Hematopoietic multipotent progenitor cell treated with erythropoietin and hydrocortisone succinate and interleukin-3 and kit ligand, for 15 days (in vitro differentiated cells): ENCODE measurements at places on chromosomes 7 and 10.

- peak; percentile 66 for DNase-seq
Measured at GRCh38 chr7:150986099-150986512, 4.7 kb upstream of the NOS3 start.

DNA sequence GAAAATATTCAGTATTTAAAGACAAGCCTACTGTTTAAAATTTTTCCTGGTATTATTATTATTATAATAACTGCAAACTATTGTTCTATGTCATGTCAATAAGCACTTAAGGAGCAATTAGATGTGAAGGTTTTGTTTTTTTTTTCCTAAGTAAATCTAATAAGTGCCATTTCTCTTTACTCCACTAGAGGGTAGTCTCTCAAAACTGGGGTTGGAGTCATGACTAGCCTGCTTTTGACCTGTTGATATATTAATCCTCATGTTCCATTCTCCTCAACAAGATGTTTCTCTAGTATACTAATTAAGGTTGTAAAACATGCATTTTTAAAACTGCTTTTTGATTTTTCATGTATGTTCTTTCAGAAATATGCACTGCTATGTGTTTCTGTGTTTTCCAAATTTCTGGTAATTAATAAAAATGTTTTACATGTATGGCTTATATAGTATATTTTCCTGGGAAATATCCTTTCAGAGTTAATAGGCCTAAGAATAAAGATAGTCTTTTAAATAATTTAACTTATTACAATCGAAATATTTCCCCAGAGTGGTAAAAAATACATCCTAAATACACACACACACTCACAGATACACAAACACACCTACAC lies 1.0 kb upstream of the LRRN3 start:
- peak; percentile 26 for DNase-seq

DNA sequence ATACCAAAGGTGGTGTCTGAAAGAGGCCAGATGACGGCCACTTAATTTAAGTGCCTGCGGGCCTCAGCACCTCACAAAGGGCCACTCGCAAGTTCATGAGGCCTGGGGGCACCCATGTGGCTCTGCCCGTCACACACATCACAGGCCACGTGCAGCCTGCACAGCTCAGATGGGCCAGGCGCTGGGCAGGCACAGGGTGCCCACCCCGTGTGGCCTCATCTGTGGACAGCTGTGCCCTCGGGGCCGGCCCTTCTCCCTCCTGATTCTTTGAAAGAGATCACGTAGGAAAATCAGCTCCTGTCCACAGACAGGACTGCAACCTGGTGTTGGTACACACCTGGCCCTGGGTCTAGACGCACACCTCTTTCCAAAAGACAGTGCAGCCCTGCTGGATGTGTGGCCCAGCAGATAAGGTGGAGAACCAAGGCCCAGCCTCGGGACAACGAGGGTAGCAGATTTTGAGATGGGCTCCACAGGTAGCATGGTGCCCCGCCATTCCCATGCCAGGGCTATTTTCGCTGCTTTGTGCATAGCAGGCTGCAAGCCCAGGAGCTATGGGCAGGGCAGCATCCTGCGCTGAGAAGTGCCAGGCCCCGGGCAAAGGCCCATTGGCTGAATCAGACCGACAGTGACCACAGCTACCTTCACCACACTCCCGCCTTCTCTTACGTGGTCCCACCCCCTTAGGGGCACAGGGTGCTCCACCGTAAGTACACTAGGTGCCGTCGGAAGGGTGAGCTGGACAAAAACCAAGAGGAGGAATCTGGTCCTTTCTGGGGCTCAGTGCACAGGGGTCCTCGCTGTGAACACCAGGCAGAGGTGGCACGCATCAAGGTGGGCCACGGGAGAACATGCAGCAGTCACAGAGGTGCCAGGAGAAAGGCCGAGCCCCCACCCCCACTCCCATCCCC lies 124.5 kb downstream of the EBF3 start:
- DNase-seq: no peak

DNA sequence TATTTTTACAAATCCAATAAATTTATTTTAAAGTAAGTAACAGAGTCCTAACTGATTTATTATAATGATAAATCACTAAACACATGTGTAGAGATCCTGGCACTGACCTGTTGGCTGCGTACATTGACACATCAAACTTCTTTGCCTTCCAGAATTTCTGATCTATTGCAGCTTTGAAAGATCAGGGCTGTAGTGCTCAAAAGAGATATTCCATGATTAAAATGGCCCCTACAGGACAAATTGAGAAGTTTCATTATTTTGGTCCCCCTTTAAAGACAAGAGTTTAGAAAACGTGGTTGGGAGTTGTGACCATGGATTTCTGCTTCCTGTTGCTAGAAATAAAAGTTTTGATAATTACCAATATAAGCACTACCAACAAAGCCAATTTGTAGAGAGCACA lies 87.7 kb upstream of the PDK4 start:
- DNase-seq: no peak

DNA sequence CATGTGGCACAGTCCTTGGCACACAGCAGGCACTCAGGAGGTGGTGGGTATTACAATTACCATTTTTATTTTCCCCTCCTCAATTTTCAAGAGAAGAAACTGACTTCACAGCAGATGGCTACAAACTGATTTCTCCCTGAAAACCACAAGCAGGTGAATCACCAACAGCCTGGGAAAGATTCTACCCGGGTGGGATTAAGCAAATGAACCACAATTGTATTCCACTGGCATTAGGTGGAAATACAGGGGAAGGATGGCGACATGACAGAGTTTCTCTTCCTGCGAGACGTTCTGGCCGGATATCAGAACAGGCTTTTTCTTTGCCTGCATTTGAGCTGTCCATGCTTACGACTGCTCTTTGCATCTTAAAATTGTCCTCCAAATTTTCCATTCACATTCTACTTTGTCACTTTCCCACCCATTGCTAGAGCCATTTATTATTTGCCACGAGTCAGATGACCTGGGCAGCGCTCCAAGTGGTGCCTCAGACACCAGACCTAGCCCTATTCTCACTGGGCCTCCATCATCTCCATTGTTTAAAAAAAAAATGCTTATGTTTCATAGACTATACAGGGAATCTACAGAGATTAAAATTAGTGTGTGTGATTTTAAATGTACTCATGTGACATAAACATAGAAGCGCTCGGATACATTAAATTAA lies 4.6 kb downstream of the DENND11 start:
- no peak for DNase-seq

GRCh38 chr10:69327463-69328379 lies 49.4 kb downstream of the HK1 start:
- DNase-seq: peak; percentile 67

DNA sequence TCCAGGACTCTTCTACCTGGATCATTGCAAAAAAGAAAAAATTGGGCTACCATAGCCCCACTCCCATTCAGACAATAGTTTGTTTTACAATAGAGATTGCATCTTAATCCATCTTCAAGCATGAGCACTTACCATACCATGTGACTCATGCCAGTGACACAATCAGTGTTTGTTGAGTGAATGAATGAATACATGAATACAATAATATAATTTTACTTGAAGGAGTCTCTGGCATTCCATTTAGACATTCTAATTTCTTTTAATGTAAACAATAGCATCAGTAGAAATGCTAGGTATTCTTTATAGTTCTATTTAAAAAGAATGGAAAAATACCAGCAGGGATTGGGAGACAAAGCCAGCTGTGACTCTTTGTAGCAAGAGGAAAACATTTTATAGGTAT lies 141.6 kb upstream of the AKR1E2 start:
- no peak for DNase-seq

DNA sequence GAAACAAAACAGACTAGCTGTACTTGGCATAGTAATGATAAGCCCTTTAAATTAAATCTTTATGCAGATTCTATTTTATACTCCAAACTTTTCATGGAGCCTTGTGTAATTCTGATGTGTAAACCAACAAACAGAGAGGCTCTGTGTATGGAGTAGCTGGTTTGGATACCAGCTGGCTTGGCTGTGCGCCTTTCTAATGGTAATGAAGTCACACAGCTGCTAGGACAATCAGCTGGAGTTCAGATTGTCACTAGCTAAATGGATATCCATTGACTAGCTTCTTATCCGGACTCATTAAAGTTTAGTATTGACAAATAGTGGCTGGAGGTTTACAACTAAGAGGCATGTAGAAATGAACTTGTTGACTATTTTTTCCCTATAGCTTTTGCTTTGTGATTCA lies 398.4 kb downstream of the DGKB start:
- DNase-seq: no peak

- DNase-seq: no peak
Measured at GRCh38 chr7:11182736-11183135, 209.1 kb downstream of the PHF14 start.

DNA sequence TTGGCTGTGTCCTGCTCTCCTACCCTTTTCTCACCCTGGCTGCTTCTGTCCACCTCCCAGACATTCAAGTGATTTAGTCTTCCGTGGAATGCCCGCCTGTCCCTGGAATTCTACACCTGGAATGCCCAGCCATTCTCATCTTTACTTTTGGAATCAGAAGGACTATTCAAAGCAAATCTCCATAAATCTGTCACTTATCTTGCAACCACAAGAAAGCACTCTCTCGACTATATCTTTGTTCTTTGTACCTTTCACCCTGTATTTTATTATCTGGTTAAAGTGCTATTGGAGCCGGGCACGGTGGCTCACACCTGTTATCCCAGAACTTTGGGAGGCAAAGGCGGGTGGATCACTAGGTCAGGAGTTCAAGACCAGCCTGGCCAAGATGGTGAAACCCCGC lies 79.3 kb upstream of the KMT2E start:
- DNase-seq: no peak

DNA sequence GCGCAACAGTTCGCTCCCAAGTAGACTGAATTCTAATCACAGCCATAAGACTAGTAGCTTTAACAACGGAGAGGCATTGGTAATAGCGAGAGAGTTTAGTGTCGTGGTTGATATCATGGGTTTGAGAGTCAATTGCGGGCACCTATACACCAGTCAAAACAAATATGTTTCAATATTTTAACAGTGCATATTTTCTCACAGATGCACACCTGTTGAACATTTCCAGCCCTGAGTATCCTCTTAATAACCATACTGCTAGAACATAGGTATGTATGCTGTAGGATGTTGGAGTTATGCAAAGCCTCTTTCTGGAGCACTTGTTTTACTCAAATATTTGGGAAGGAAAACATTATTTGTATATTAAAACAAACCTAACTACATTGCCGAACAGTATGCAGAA lies 92.9 kb downstream of the FAM107B start:
- no peak for DNase-seq

- DNase-seq: no peak
Measured at GRCh38 chr10:34236931-34237330, 578.2 kb downstream of the PARD3 start.

GRCh38 chr7:128672927-128673517 lies 930 bp downstream of the GARIN1A start:
- DNase-seq: no peak

DNA sequence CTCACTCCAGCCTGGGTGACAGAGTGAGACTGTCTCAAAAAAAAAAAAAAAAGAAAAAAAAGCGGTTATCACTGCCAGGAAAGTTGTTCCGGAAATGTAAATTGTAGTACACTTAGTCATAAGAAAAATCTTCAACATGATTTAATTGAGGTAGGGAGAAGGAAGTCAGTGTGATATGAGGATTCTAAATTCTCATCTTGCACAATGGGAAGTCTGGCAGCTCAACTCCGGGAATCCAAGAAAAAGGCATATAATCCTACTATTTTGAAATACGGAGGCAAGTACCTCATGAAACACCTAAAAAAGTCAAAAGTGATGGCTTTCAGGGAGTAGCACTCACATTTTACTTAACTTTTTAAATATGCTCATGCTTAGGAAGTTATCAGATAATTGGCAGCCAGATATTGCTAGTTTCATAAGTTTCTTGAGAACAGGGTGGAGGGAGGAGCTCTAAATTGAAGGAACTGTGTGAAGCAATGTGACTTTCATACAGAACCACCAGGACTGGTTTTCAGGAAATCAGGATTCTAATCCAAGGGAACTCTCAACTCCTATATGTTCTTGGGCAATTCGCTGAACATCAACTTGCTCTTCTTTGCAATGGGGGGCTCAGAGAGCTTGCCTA lies 2.7 kb upstream of the C7orf25 start:
- DNase-seq: no peak

- DNase-seq: no peak
Measured at GRCh38 chr7:24729365-24730017, 27.8 kb downstream of the GSDME start.

- no peak for DNase-seq
Measured at GRCh38 chr7:22137026-22137425, 191.3 kb upstream of the CDCA7L start.

- DNase-seq: no peak
Measured at GRCh38 chr7:124031919-124032318, 948 bp downstream of the TMEM229A start.

DNA sequence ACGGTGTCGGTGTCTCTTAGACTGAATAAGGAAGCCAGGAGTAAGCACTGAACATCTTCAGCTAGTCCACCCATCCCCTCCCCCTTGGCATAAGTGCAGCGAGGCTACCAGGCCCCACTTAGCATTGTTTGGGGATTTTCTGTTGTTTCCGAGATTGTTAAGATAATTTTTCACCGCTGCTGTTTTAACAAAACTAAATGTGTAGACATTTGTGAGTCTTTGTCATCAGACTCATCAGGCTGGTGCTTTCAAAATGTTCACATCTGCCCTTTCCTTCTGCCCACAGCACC lies 21.0 kb upstream of the GOT1 start:
- no peak for DNase-seq

GRCh38 chr10:66234872-66235271 lies 691.0 kb upstream of the LRRTM3 start:
- DNase-seq: no peak

GRCh38 chr10:19488592-19489280 lies 327.5 kb upstream of the PLXDC2 start:
- no peak for DNase-seq

DNA sequence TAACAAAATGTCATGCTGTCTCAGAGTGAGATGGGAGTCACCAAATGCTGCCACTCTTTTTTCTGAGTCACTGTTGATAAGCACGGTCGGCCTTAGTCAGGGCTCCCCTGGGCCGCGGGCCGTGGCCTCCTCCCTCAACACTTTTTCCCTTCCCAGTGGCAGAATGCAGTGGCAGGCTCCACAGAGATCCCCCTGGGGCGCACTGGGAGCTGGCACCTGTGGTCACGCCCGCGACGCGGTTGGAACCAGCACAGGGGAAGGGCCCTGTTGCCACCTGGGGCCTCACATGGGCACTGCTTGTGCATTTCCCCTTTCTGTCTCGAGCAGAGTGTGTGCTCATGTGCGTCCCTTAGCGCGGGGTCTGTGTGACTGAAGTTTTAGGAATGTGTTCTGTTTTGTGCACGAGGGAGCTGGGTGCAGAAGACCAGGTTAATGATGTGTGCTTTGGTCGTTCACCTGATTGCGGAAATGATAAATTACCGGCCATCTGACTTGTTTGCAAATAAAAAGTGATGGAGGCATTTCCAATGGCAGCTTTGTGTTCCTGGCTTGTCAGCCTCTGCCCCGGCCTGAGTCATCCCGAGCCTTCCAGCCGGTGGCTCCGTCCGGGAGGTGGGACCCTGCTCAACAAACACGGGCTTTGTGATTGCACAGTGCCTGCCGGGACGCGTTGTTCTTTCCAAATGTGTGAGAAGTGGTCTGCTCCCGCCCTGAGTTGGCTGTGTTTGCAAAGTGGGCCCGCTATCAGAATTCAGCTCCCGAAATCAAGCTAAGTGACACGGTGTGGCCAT lies 100.7 kb downstream of the NKX6-2 start:
- peak; percentile 61 for DNase-seq

- no peak for DNase-seq
Measured at GRCh38 chr10:86061278-86062197, 305.1 kb downstream of the GRID1 start.
